ENCODE measurements at places on chromosomes 2 and 18. TPM values are rescaled to one million over a fixed set of nuclear protein-coding genes. Genes with fewer than 3 reads are reported as not detected.
A peak's percentile ranks its signal among the peaks of the same experiment; 100 is the strongest.

Gene TRABD2A
- polyA plus RNA-seq, result 0.54 TPM

Gene SGPP2
- 0.43 TPM for polyA plus RNA-seq

DNA sequence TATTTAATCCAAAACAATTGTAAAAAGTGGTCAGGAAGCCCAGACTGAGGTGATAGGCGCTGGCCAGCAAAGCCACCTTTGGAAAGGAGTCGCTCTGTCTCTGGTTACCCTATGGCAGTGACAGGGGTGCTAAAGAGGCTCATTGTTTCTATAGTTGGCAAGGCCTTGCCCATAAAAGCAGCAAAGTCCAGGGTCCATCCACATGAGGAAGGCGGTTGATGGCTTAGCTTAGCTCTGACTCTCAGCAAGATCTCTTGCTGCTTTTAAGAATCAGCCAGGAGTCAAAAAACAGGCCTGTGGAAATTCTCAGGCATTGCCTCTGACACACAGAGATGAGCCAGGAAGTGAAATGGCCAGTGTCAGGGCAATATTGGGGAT lies 57.8 kb upstream of the CYP26B1 start:
- peak; percentile 27 for DNase-seq

DNA sequence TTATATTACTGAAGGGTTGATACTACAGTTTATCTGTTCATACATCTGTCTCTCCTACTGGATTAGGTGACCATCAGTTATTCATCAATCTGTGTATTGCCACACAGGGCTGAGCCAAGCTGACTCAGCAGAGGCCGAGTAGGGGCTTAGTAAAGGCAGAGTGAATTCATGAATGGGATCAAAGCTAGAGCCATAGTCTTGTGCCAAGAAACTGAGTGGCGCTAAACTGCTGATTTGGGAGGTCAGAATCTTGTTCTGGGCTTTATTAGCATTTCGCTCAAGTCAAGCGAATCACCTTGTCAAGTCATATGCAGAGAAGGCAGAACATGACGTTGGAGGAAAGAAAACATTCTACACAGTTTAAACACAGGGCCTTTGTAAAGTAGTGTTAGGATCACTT lies 34.1 kb downstream of the SOCS6 start:
- DNase-seq, result no peak

GRCh38 chr18:56888978-56889377 lies 237.8 kb downstream of the WDR7 start:
- DNase-seq, result no peak
